ENCODE measurements at places on chromosomes 7 and 10. TPM values are rescaled to one million over a fixed set of nuclear protein-coding genes. Genes with fewer than 3 reads are reported as not detected.

GRCh38 chr10:129921801-129922597 is 42.1 kb downstream of the EBF3 start:
- DNase-seq: no peak

Gene RPEL1
- 0.20 TPM for total RNA-seq

DNA sequence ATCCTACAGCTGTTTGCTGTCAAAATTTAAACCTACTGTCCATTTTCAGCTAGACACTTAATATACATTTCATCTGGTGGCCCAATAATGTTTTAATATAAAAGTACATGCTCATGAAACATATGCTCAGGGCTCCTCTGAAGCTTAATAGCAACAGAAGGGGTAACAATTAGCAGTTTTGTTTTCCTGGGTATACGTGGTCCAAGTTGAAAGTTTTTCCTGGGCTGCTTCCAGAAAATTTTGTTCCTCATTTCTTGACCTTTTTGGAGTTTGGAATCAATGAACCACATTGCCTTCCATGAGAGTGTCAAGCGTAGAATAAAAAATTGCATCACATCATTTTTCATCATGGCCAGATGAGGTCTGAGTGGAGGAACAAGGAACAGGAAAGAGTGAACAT is 537.3 kb upstream of the MGMT start:
- DNase-seq: no peak

Gene TRIM74
- total RNA-seq: not detected

- DNase-seq: no peak
These were observed 78.2 kb downstream of the RAB11FIP2 start for GRCh38 chr10:117968354-117969182.
